ENCODE measurements at places on chromosomes 11 and 22. TPM values are rescaled to one million over a fixed set of nuclear protein-coding genes. Genes with fewer than 3 reads are reported as not detected.

GRCh38 chr11:132464003-132464342 lies 1068.3 kb downstream of the OPCML start:
- DNase-seq: no peak

GRCh38 chr11:70420008-70420464 lies 21.7 kb downstream of the CTTN start:
- DNase-seq: no peak

- no peak for DNase-seq
These were observed 6.2 kb downstream of the LARGE2 start for GRCh38 chr11:45928535-45929215.

- no peak for DNase-seq
These were observed 38.3 kb downstream of the ATG13 start for GRCh38 chr11:46655631-46656030.

- no peak for DNase-seq
These were observed 33.2 kb downstream of the PPP2R1B start for GRCh38 chr11:111733016-111733415.

- peak; percentile 62 for DNase-seq
These were observed 80.0 kb upstream of the PPARA start for GRCh38 chr22:46070215-46070802.

- DNase-seq: no peak
These were observed 201.9 kb upstream of the UBASH3B start for GRCh38 chr11:122453586-122453985.

The OR2AG1 gene
- total RNA-seq: not detected

GRCh38 chr11:96155627-96156378 lies 187.2 kb downstream of the MAML2 start:
- DNase-seq: peak; percentile 23

The POU2AF1 gene
- total RNA-seq: not detected

DNA sequence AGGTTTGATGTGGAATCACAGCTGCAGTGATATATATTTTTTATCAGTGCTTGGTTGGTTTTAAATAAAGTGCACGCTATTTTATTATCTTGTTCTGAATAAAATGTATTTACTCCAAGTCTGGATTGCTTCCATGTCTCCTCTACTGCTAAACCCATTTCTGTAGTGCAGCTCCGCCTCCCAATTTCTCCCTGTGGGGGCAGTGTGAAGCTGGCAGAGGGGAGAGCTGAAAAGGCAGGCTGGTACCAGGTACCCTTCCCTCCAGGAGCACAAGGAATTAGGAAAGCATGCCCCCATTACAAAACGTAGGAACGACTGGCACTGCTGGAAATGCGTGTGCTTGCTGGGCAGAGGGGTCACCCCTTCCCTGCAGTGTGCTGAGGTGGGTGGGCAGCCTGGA lies 934 bp upstream of the TMEM132A start:
- DNase-seq: no peak

- no peak for DNase-seq
These were observed 3.6 kb downstream of the CCDC85B start for GRCh38 chr11:65894034-65894591.

- DNase-seq: no peak
These were observed 51.8 kb downstream of the TRIOBP start for GRCh38 chr22:37748659-37749058.

- peak; percentile 43 for DNase-seq
These were observed 30.5 kb downstream of the CHKA start for GRCh38 chr11:68090706-68091105.

- DNase-seq: no peak
These were observed 25.5 kb upstream of the NNMT start for GRCh38 chr11:114270531-114271270.

GRCh38 chr11:45060707-45061106 lies 85.7 kb upstream of the PRDM11 start:
- no peak for DNase-seq

DNA sequence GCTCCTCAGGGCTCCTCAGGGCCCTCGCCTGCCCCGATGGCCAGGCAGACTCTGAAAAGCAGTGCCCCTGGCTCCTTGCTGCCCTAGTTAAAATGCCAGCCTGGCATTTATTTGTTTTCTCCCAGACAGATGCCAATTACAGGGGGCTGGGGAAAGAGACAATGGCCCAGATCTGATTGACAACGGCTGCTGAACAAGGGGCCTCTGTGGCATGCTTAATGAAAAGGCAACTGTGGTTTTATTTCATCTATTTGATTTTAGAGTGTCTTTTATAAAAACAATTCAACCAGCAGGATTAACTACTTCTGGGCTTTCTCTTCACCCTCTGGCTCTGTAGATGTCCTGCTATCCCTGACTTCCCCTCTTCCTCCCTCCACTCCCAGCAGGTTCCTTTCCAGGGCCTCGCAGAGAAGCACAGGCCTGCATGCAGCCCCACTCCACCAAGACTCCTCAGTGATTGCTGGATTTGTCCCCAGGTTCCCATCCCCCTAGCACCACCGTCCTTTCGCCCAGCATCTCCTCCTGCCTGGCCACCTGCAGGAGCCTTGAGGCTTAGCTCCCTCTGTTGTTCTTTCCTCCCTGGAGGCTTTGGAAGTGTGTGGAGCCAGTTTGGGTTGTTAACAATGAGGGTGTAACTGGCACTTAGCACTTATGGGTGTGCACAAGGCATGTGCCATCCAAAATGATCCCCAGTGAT lies 171.1 kb downstream of the TENM4 start:
- DNase-seq: no peak

The VWA5A gene
- 1.9 TPM for total RNA-seq

The TYR gene
- total RNA-seq: not detected

- no peak for DNase-seq
These were observed 18.8 kb upstream of the USP47 start for GRCh38 chr11:11822946-11823345.

DNA sequence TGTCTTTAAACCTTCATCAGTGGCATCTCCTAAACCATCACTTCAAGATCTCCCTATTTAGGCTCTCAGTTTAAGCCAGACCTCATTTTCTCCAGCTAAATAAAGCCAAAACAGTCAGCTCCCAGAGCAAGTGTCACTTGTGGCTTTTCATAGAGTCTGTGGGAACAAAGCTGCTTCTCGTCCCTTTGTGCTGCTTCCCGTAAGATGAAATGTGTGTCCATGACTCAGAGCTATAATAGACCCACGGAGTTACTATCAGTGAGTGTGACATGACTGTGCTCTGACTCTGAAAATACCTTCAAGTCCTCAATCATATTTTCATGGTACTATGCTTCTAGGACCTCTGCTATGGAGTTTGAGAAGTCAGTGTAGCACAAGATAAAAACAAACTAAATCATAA lies 57.3 kb upstream of the SLN start:
- DNase-seq: no peak

The PHF21B gene
- not detected for total RNA-seq

The GAB4 gene
- total RNA-seq: not detected

- no peak for DNase-seq
These were observed 202.2 kb downstream of the CEP164 start for GRCh38 chr11:117529816-117530215.

DNA sequence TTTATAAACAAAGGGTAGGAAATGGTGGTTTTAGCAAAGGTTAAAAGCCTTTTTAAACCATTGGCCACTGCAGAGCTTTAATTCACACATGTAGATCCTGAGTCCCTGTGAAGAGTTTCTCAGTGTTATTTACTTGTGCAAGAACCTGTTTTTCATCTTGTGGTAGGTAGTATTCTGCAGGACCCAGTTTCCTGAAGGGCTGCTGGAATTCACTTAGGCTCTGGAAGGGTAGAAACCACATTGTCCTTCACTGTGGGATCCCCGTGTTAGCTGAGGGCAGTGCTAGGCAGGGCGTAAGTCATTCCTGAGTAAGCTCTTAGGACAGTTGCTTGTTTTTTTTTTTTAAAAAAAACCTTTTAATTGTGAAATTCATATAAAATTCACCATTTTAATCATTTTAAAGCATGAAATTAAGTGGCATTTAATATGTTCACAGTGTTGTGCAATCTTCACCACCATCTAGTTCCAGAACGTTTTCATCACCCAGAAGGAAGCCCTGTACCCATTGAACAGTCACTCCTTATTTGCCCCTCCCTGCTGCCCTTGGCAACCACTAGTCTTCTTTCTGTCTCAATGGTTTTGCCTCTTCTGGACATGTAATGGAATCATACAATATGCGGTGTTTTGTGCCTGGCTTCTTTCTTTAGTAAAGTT lies 77.7 kb downstream of the C22orf31 start:
- DNase-seq: no peak

The ART5 gene
- not detected for total RNA-seq

- DNase-seq: peak; percentile 33
These were observed 6.6 kb upstream of the PTS start for GRCh38 chr11:112219476-112220232.

DNA sequence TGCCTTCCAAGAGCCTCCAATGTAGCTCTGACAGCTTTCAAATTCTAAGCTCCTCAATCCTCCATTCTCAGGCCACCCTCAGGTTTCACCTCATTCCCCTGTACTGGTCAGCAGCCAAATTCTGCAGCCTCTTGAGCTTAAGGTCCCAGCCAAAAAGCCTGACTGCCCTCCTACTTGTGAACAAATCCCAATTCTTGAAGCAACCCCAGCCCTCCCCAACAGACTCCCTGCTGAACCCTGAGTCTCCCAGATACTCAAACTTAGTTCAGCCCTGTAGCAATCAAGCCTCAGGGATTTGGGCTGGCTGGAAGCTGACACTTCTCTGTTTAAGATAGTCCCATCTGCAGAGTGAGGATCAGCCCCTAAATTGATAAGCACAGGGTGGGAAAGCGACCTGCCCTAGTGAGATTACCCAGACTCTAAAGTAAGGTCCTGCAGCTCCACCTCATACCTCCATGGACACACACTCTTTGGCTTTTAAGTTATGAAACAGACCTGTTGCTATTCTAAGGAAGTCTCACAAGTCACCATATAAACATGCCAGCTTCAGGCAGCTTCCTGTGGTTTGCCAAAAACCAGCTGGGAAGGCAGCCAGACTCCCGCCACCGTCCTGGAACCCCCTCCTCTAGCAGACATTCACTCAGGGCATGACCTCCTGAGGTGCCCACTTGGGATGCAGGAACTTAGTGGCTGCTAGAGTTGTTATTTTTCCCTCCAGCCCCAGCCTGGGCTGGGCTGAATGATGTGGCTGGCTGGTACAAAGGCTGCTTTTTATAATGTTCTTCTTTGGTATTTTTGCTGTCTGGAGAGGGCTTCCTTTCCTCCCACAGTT lies 82.5 kb upstream of the PICALM start:
- peak; percentile 59 for DNase-seq

DNA sequence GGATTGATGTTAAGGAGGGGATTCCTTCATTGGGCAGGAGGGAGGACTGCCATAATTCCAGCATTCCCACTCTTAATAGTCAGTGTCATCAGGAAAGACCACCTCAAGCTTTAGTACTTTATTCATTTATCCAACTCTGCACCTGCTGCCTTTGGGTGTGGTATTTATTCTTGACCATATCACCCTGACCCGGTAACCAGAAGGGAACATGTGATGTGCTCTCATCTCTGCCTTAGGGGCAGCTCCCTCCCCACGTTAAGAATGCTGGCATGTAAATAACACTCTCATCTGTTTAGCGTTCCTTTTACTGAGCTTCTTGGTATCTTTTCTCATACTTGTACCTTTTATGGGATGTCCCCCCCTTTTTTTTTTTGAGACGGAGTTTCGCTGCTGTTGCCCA lies 7.7 kb downstream of the CAT start:
- DNase-seq: no peak

GRCh38 chr11:102305352-102306047 lies 11.8 kb upstream of the BIRC3 start:
- no peak for DNase-seq

DNA sequence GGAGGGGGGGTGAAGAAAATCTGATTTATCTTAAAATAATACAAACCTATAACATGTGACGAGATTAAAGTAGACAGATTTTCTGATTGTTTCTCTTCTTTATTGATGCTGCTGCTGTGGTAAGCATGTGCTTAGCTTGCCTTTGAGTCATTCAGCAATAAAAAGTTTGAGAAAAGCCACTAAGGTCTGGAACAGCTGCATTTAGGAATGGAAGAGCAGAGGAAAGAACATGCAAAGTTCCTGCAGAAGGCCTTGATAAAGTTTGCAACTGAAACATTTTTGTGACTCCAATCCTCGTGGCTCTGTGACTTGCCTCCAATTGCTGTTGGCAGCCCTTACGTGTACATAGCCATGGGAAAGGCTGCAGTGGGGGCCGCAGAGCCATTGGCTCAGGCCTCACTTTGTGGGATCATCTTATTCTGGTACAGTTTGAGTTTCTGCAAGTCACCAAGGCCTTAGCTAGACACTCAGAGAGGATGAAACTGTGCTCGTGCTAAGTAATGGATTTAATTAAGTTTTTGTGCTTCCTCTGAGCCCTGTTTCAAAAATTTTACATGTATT lies 370.2 kb downstream of the AASDHPPT start:
- no peak for DNase-seq

The DDX25 gene
- not detected for total RNA-seq

DNA sequence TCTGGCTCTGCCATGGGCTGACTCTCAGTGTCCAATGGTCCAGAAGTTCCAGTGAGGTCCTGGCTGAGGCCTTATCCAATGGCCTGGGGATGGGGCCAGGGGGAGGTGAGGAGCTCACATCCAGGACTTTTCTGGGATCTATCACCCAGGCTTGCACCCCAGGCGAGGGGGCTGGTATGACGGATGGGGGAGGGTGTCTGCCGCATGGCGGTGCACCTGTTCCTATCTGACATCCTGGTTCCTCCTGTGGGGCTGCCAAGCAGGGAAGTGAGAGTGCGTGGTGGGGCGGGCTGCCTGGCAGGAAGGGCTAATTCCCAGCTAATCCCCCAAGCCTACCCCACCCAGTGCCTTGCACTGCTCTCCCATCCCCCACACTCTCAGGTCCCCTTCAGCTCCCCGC lies 102.1 kb downstream of the NECTIN1 start:
- DNase-seq: no peak

The TAGLN gene
- total RNA-seq: 4.6 TPM

The SLC22A8 gene
- not detected for total RNA-seq

DNA sequence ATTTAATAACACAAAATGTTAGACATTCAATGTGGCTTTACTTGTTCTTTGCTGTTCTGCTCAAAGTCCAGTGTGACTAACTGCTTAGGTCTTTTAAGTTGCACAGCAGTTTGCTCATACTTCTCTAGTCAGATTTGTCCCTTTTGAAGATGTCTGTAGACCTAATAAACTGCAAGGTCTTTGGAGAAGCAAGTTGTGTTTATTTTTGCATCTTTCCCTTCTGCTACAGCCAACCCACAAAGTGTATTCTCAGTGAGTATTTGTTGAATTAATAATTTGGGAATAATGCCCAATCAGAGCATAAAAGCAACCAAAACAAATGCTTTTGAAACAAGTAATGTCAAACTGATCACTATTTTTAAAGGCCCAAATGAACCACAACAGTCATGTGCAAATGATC lies 312.5 kb downstream of the CADM1 start:
- no peak for DNase-seq

Measured in Calu3 (cell line).